ENCODE measurements at places on chromosomes 1 and 21.

DNA sequence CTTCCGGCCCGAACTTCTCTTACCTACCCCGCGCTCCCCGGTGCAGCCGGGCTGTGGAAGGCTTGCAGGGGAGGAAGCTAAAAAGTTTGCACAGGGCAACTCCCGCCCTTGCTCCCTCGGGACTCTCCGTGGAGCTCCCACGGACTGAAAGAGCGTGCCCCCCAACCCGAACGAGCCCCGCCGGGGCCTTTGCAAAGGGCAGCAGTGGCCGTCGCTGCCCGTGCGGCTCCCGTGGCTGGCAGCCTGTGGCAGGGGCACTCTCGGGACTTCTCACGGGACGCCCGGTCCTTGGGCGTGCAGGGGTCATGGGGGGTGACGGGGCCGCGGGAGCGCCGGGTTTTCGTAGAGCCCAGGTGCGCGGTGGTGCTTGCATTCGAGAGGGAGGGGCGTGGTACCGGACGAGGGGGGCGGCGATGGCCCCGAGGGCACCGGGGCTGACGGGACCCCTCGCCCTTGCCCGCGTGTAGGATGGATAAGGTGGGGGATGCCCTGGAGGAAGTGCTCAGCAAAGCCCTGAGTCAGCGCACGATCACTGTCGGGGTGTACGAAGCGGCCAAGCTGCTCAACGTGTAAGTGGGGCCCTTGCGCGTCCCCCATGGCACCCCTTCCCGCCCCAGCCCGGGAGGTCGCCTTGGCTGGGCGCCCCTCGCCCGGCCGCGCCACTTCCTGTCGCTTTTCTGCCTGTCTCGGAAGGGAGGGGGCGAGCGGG, 711 bp downstream of the GADD45A start:
- no peak for DNase-seq

DNA sequence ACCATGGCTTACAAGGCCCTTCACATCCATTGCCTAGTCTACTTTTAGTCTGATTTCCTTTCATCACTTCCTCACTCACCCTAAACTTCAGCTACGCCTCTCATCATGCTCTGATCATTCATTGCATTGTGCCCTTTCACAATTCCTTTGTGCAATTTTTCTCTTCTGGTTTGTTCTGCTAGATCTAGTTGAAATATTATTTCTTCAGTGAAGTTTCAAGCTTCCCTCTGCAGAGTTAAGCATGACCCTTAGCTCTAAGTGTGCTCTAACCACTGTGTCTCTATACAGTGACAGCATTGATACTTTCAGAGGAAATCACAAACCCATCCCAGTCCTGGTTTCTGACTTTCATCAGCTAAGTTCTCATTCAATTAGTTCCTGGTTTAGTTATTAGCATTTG, 166.1 kb downstream of the PLA2G4A start:
- no peak for DNase-seq

GRCh38 chr21:25809013-25809412, 74.2 kb downstream of the GABPA start:
- DNase-seq: no peak

GRCh38 chr1:178262120-178262500, 168.2 kb downstream of the RASAL2 start:
- DNase-seq: peak; percentile 69

GRCh38 chr1:43753422-43753821, 46.1 kb downstream of the ST3GAL3 start:
- DNase-seq: no peak

DNA sequence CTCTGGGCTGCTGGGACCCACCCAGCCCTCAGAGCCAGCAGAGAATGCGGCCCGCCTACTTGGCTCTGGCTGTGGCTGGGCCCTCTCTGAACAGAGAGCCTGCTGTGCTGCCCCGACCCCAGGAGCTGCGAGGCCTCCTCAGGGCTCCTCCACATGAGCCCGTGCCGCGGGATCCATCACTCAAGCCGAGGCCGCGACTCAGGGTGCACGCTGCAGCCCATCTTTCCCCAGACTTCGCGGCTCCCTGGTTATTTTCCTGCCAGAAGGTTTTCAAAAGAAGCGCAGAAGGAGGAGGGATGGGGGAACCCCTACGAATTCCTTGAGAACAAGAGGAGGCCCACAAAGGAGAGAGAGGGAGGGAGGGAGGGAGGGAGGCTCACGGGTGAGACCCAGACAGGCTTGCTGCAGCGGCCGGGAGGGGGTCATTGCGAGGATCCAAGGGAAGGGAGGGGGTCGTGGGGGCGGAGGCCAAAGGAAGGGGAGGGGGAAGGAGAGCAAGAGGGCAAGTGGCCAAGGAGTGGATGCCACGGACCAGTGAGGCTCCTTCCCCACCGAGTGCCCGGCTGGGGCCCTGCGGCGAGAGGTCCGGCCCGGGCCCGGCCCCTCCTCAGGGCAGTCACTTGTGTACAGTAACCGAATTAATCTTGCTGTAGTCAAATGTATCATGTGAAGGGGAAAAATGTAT, 146.8 kb downstream of the CASZ1 start:
- DNase-seq: no peak

DNA sequence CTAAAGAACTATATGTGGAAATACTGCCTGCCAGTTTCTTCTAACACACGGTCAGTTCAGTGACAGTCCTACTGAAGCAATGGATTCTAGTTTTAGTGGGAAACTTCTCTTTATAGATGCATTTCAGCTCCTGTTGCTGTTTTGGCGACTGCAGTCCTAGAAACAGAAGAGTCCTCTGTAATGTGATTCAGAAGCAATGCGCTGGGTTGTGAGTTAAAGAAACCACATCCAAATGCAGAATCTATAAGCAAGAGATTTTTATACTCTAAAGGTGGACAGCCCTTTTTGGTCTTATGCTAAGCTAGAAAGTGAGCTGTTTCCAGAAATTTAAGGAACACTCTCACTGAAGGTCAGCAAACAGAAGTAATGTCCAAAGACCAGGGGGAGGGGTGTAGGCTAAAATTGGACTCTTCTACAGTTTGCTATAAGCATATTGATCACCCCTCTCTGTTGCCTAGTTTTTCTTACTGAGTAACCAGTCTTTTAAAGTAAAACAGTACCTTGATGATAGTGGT, 30.8 kb downstream of the DUSP10 start:
- no peak for DNase-seq

GRCh38 chr1:116486424-116486823, 84.4 kb downstream of the CD58 start:
- no peak for DNase-seq

GRCh38 chr1:171343727-171344472, 29.9 kb downstream of the FMO4 start:
- no peak for DNase-seq

- DNase-seq: no peak
Observed at GRCh38 chr1:40058453-40059337, 18.2 kb downstream of the CAP1 start.

GRCh38 chr1:9555942-9556341, 16.7 kb downstream of the SLC25A33 start:
- no peak for DNase-seq

GRCh38 chr1:110859062-110859461, 13.9 kb upstream of the CD53 start:
- no peak for DNase-seq

- no peak for DNase-seq
Observed at GRCh38 chr1:54315099-54315498, 91.1 kb downstream of the SSBP3 start.

GRCh38 chr1:2452932-2453315, 23.2 kb upstream of the PLCH2 start:
- DNase-seq: no peak

GRCh38 chr1:3086272-3086974, 17.4 kb downstream of the PRDM16 start:
- no peak for DNase-seq

- no peak for DNase-seq
Observed at GRCh38 chr1:193275773-193276172, 89.4 kb upstream of the B3GALT2 start.

GRCh38 chr1:93673163-93673829, 8.3 kb downstream of the BCAR3 start:
- no peak for DNase-seq

DNA sequence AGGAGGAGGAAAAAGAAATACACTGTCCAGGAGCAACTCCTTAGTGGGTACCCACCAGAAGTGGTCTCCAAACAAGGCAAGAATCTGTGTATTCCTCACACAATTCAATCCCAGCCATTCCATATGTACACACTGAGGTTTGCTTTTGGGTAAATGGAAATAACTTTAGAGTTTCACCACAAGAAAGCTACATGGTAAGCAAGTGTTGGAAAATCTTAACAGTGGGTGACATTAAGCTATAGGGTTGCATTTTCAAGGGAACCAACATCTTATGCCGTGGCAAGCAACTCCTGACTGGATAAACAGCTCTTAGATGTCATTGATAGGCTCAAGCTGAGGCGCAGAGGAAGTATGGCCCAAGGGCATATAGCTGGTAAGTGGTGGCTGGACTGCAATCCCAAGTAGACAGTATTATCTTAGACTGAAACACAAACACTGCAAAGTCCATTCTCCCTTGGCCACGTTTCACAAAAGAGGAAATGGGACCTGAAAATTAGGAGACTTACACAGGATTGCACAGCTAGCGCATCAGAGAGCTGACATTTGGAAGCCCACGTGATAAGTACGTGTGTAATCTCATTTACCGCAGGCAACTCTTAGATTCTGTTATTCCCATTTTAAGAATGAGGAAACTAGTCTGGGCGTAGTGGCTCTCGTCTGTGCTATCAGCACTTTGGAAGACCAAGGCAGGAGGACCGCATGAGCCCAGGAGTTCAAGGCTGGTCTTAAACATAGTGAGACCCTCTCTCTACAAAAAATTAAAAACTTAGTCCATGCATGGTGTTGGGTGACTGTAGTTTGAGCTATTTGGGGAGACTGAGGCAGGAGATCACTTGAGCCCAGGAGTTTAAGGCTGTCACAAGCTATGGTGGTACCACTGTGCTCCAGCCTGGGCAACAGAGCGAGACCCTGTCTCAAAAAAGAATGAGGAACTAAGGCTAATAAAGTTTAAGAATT, 4.0 kb upstream of the BRWD1 start:
- no peak for DNase-seq

DNA sequence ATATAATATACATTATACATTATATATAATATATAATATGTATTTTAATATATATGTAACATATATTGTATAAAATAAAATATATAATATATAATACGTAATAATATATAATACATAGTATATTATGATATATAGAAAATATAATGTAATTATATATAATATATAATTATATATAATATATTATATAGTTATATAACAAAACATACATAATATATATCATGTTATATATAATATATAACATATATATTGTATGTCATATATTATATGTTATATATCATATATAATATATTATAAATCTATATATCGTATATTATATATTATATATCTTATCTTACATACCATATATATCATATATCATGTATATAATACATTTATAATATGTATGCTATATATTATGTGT, 248.2 kb upstream of the TPTE start:
- no peak for DNase-seq

GRCh38 chr1:203444171-203444576, 31.4 kb upstream of the PRELP start:
- DNase-seq: no peak

GRCh38 chr1:96968983-96969382, 247.4 kb downstream of the PTBP2 start:
- no peak for DNase-seq

DNA sequence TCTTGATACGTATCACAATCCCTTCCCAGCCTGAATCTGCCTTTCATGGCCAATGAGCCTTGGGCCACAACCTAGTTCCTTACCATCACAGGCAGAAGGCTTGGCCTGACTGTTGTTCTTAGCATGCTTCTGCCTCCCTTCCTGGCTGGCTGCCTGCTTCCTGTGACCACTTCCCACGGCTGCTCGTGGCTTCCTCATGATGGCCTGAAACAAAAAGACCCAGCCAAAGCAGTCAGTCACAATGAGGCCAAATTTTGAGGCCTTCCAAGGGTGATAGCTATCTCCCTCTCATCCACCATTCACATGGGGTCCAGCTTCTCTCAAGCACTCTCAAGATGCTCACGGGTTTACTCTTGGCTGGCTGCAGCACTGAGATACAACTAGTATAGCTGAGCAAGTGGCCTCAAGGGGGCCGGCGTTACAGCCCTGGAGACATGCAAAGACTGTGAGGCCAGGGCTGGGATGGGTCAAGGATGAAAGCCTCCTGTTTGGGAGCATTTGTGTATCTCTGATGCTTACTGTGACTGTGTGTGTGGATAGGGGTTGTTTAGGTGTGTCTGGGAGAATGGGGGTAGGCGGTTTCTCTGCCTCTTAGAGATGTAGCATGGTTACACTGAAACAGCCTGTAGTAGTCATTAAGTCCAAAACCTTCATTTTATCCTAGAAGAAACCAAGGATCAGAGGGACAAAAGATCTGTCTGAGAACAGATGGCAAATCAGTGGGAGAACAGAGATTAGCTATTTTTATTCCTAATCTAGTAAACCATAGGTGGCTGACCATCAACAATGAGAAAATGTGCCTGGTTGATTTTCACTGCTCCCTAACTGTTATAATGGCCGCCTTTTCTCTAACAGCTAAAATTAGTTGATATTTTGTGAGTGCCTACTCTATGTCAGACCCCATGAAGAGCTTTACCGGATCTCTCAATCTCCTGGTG, 5.4 kb upstream of the TOE1 start:
- DNase-seq: no peak

DNA sequence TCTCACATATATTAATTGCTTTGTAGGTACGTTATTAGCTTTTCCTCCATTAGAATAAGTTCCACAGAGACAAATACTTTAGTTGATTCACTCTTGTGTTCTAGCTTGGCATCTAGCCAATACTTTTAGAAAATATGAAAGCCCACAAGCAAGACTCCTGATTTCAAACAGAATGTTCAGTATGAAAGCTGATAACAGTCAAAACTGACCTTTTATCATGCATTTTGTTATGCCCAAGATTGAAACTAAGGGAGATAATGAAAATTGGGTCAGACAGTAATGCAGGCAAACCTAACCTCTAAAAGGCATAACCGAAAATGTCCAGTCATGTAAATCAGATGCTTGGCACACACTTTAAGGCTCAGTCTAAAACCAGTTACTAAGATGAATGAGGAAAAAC, 61.7 kb downstream of the ERICH3 start:
- DNase-seq: no peak

DNA sequence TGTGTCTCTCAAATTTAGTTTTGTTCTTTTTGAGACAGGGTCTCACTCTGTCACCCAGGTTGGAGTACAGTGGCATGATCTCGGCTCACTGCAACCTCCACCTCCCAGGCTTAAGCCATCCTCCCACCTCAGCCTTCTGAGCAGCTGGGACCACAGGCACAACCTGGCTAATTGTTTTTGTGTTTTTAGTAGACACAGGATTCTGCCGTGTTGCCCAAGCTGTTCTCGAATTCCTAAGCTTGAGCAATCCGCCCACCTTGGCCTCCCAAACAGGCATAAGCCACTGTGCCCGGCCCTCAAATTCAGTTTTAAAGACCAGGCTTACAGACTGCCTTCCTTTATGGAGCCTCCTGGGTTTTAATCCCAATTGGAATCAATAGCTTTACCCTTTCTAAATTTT, 83.7 kb upstream of the SELENON start:
- no peak for DNase-seq

Measured in SW 1271 (cell line).